WERI-Rb-1 (cell line): ENCODE measurements at places on chromosomes 3 and 15.

- DNase-seq, result no peak
These were observed 591.0 kb downstream of the MECOM start for GRCh38 chr3:169072494-169072893.

DNA sequence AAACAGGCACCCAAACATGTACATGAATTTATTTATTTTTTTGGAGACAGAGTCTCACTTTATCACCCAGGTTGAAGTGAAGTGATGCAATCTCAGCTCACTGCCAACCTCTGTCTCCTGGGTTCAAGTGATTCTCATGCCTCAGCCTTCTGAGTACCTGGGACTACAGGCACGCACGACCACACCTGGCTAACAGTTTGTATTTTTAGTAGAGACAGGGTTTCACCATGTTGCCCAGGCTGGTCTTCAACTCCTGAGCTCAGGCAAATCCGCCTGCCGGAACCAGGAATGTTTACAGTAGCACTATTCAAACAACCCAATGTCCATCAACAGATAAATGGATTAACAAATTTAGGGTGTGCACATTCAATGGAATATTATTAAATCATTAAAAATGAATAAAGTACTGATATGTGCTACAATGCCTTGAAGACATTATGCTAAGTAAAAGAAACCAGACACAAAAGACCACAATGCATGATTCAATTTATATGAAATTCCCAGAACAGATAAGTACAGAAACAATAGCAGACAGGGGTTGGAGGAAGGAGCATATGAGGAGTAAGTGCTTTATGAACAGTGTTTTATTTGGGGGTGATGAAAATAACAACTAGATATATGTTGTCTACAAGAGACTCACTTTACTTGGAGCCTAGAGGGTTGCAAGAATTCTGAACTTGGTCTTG lies 1.3 kb downstream of the LEO1 start:
- no peak for DNase-seq

DNA sequence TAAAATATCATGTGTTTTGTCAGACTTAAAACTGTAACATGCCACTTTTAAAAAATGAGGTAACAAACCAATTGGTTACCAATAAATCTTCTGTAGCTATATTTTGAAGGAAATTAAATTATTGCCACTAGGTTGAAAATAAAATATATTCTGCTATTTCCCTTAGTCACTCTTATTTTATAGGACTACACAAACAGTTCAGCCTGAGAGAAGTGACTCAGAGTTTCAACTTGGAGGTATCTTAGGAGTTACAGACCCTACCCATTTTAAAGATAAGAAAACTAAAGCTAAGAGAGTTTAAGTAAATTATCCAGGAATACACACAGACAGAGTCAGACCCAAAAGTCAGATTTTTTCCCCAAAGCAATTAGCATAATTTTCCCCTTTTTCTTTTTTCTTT lies 65.1 kb downstream of the PIK3CB start:
- DNase-seq, result no peak

DNA sequence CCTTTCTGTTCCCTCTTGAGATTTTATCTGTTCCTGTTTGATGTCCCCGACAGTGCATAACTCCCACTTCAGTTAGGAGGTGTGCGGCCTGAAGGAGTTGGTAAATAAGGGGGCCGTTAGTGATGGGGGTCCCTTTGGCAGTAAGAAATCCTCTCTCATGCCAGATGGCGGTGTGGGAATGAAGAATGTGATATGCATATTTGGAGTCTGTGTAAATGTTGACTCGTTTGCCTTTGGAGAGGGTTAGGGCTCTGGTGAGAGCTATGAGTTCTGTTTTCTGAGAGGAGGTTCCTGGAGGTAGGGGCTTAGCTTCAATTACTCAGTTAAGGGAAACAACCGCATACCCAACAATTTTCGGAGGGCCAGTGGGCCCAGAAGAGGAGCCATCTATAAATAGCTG lies 38.8 kb upstream of the RNF7 start:
- DNase-seq, result no peak

DNA sequence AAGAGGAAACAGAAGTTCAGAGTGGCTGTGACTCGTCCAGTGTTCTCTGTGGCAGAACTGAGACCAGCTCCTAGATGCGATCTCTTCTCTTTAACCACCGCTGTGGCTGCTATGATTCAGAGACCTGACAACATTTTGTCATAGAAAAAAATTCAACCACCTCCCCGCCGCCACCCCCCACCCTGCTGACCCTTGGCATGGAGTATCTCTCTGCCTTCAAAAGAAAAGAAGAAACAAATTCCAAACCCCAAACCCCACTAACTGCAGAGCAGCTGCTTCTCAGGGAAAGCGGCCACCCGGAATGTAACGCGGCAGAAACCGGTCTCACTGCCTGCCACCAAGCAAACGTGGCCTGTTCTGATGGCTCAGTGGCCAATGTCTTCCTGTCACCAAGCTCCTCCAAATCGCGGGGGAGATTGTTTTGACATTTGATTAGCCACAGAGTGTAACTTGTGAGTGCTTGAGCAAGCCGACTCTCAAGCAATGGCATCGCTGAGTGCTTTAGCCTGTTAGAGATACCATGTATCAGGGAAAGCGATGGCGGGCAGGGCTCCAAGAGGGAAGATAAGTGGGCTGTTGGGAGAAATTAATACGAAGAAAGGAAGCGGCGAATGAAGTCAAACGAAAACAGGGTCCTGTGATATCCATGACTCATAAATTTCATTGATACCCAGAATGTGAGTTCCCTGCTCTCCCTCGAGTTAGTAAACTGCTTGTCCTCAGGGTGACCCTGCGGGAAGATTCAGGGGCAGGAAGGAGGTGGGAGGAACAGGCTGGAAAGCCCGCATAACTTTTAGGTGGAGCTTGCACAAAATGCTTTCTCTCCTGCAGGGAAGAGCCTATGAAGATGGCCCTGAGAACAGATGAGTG lies 44.8 kb upstream of the TLE3 start:
- no peak for DNase-seq

- DNase-seq, result no peak
These were observed 114.4 kb upstream of the TPRG1 start for GRCh38 chr3:189057369-189057768.

- no peak for DNase-seq
These were observed 32.0 kb downstream of the AMOTL2 start for GRCh38 chr3:134342259-134342658.

GRCh38 chr3:63661242-63661641 lies 8.8 kb downstream of the SNTN start:
- no peak for DNase-seq

GRCh38 chr3:60952055-60952454 lies 299.2 kb downstream of the FHIT start:
- no peak for DNase-seq

GRCh38 chr3:61650276-61650675 lies 88.9 kb downstream of the PTPRG start:
- DNase-seq, result no peak

DNA sequence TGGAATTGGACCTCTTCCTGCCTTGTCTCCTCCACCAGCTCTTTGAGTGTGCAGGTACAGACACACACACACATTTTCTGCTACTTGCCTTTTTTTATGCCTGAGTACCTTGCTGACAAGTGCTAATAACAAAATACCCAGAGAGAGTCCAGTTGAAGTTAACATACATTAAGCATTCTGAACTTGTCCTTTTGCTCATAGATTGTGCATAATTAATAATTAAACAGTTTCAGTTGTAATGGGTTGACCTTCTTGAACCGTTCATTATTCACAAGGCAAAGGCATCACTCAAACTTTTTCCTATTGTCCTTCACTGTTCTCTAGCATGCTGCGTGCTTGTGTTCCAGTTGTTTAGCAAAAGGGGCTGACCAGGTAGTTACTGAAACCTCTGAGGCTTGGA lies 59.6 kb upstream of the SKOR1 start:
- DNase-seq, result no peak

GRCh38 chr3:23325466-23326065 lies 122.4 kb downstream of the UBE2E2 start:
- no peak for DNase-seq

DNA sequence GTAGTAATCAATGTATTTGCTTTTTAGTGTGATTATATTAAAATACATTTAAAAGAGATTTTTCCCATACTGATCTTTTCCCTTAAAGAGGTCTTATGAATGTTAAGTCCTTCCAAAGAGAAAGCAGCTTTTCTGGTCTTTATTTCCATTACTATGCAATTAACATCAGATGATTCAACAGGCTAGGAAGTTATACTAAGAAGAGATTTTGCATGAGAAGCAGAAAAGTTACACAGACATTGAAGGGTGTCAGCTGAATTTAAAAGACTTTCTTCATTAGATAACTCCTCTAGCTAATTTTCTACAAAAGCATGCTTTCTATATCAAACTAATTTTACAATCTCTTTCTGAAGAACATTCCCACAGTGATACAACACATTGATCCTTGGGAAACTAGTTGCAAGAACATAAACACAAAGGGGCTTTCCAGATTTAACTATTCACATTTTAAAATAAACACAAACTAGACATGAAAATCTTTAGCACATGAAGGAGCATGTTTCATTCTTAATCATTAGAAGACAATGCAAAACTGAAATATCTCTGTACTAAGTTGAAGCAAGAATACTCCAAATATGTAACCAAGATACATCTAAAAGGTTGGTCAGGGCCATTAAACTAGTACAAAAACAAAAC lies 965.8 kb downstream of the ROBO1 start:
- no peak for DNase-seq

DNA sequence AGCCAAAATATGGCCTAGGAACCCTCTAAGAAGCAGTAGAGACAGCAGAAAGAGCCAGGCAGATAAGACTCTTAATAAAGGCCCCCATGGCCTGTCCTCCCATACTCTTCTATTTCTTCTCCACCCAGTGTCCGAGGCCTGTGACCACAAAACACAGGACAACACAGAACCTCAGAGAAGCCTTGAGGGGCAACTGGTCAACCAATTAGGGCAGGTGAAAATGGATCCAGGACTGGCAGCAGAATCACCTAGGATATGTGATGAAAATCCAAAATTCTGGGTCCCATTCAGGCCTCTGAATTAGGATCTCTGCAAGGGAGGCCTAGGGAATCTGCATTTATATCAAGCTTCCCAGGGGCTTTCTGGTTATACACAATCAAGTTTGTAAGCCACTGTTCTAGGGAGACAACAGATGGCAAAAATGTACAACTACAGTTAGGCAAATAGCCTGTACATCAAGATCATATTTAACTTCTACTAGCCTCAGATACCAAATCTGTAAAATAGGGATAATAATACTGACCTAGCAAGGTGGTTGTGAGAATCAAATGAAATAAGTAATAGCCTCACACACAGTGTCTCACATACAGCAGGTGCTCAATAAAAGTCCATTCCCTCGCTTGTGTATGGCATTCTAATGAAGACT lies 10.4 kb downstream of the RAB27A start:
- no peak for DNase-seq

GRCh38 chr3:59758672-59759071 lies 708.8 kb upstream of the CFAP20DC start:
- DNase-seq, result no peak

DNA sequence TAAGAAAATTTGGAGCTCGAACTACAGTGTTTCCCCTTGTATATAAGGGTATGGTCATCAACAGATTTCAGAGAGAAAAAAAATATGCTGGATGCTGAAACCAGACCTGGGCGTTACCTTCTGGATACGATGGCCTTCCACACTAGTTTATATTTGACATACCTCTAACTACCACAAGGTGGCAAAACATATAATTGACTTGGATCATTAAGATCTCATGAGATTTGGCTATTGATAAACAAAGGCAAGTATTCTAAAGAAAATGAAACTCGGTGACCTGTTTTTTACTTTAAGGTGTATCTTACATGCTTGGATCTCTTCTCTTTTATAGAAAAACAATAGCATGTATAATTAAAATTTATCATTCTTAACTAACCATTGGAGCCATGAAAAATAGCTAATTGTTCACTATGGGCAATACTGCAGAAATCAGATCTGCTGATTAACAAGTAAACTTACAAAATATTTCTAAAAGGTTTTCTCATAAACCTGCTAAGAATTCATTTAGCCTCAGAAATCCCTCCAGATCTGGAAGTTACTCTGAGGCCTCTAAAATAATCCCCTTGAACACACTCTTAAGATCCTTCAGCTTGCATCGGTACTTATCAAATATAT lies 300.6 kb upstream of the KCNH8 start:
- DNase-seq, result no peak

DNA sequence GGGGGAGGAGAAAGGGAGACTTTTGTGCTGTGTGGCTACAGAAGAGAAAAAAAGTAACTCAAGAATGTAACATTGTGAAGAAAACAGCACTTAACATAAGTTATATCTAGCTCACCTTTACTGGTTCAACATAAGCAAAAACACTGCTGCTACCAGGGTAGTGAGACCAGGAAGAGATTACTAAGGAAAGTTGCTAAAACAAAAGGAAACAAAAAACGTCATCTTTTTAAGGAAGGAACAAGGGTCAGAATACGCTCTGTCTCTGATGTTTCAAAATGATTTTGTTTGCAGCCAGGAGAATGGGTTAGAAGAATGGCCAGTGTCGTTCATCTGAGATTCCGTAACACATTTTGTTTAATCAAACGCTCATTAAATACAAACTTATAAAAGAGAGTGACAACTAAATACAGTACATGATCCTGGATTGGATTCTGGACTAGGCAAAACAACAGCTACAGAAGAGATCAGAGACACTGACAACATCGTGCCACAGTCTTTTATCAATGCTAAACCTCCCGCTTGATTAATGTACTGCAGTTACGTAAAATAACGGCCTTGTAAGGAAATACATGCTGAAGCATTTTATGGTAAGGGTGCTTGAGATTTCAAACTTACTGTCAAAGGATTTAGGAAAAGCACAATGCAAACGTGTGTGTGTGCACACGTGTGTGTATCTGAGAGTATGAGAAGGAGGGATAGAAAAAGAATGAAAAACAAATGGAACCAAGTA lies 67.7 kb downstream of the FOXP1 start:
- no peak for DNase-seq

GRCh38 chr3:2506776-2507175 lies 408.1 kb downstream of the CNTN4 start:
- DNase-seq, result no peak

- no peak for DNase-seq
These were observed 3.4 kb downstream of the SKIL start for GRCh38 chr3:170360916-170361315.

GRCh38 chr15:57777003-57777402 lies 70.5 kb downstream of the POLR2M start:
- no peak for DNase-seq

- no peak for DNase-seq
These were observed 21.6 kb downstream of the LIMD1 start for GRCh38 chr3:45616158-45616557.

- no peak for DNase-seq
These were observed 50.1 kb downstream of the TMOD3 start for GRCh38 chr15:51879555-51879954.

DNA sequence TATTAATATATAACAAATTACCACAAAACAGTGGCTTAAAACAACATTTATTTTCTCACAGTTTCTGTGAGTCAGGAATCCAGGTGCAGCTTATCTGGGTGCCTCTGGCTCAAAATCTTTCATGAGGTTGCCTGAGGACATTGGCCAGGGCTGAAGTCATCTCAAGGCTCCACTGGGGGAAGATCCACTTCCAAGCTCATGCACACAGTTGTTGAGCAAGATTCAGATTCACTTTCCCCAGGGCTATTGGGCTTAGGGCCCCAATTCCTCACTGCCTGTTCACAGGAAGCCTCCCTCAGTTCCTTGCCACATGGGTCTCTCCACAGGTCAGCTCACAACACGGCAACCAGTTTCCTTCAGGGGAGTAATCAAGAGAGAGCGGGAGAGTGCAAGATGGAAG lies 35.0 kb downstream of the RFTN1 start:
- no peak for DNase-seq

- no peak for DNase-seq
These were observed 41.6 kb upstream of the CCDC174 start for GRCh38 chr3:14609941-14610340.

- DNase-seq, result no peak
These were observed 8.4 kb upstream of the KLHL24 start for GRCh38 chr3:183626877-183627594.

- no peak for DNase-seq
These were observed 43.5 kb upstream of the OSBPL11 start for GRCh38 chr3:125638799-125639198.
